Stimulated activated CD8-positive, alpha-beta memory T cell treated with anti-CD3 and anti-CD28 coated beads, Interleukin-7, amount 100 ng/mL, for 48 hours (primary cell): ENCODE measurements at places on chromosomes 16 and 17.

GRCh38 chr16:4293822-4294457 is 21.1 kb upstream of the TFAP4 start:
- no peak for DNase-seq

DNA sequence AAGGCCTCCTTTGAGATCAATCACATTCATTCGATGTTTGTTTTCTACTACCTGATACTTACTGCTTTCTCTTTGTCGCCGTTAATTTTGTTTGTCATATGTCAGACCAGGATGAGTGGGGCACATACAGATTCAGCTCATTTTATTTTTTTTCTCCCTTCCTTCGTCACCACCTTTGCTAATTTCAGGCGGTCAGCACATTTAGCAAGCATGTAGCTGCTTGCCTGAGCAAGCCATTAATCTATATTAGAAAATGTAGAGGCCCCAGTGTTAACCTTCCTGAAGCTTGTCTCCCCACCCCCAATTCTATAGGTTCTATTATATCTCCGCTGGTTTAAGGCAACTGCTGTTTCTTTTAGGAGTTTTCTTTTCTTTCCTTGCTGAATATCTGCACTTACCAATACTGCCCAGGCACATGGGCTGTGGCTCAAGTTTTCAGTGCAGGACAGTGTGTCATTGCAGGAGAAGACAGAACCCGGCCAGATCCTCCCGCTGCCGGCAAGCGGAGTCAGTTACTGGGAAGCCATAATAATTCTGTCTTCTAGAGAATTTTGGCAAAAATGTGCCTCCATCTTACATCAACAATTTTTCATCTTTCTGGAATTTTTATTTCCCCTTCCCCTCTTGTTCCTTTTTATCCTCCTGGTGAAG is 714.3 kb downstream of the WWOX start:
- no peak for DNase-seq

DNA sequence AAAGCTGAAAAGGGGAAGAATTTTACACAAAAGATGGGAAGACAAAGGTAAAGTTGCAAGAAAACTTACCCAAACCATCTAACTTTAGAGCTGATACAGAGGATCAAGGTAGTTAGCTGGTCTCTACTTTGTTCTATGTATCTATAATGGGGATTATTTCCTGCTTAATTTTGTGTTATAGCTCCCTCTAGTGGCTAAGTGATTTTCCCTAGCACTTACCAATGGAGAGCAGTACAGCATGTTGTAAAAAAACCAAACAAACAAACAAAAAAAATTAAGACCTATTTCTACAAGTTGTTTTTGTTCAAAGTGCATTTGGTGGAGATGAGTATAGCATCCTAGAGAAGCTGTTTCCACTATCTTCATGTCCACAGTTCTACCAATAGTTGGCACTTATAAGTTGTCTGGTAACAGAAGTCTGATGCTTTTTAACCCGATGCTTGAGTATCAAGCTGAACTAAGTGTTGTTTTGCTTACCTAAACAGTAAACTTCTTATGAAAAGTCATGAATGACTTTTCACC is 7.5 kb downstream of the SRSF1 start:
- no peak for DNase-seq

DNA sequence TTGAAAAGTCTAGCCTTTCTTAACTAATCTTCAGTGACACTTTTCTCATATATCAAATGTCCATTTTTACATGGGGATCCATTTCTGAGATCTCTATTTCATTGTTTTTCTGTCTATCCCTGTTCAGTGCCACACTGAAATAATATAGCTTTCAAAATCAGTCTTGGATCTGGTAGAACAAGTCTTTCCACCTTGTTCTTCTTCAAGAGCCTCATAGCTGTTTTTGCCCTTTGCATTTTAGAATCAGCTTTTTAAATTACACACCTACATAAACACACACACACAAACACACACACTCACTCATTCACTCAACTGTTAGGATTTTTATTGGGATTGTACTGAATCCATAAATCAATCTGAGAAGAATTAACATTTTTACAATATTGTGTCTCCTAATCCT is 19.2 kb downstream of the GSDMB start:
- no peak for DNase-seq

DNA sequence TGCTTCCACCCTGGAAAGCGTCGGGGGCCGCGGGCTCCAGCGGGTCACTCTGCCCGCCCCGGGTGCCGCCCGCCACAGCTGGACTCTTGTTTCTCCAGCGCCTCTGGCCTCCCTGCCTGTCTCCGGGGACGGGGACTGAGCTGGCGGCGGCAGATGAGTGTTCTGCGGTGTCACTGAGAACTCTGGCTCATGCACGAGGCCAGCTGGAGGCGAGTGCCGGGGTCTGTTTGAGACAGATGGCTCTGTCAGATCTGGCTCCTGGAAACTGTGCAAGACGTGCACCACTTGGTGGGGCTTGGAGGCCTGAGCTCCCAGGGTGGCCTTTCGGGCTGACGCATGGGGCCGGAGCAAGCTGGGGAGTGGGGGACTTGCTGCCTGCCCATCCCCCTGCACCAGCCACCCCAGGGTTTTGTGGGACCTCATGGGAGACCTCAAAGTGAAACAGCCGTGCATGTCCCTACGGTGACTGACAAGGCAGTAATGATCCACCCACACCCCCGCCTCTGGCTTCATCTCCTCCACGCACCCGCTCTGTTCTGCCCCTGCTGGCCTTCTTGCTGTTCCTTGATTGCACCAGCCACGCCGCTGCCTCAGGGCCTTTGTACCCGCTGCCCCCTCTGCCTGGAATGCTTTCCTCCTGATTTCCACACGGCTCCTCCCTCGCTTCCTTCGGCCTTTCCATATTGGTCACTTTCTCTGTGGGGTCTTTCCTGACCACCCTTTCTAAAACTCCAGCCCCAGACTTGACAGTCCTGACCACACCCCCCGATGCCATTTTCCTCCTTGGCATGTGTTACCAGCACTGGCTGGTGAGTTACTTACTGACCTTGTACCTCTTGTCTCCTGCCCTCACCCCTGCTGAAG is 174.9 kb upstream of the CIBAR2 start:
- no peak for DNase-seq

- DNase-seq: no peak
Measured at GRCh38 chr16:269061-269796, 6.5 kb downstream of the RGS11 start.

- no peak for DNase-seq
Measured at GRCh38 chr17:68457168-68457538, at the start of gene WIPI1. Gene WIPI1, minus strand, starts transcription at chr17:68457496. Its CDS starts 75 bp downstream, at chr17:68457421.
